CD4-positive, alpha-beta T cell treated with Interleukin-17A for 1 hour (primary cell): ENCODE measurements at places on chromosomes 7 and 10.

- DNase-seq = no peak
Measured at GRCh38 chr7:133934262-133934976, 192.7 kb upstream of the LRGUK start.

DNA sequence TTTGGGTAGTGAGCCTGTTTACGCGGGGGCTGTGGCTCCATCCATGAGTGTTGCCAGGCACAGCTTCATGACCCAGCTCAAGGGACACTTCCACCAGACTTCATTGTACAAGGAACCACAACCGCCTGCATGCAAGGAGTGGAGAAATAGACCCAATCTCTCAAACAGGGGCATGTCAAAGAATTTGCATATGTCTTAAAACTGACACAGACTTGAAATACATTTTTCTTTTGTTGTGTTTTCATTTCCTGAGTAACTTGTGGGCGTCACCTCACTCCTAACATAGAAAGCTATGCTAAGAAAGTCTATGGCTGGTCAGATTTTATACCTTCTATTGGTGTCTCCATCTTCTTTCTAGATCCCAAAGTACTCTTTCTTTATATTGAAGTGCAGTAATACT lies 266.2 kb upstream of the RNF32 start:
- DNase-seq = no peak

DNA sequence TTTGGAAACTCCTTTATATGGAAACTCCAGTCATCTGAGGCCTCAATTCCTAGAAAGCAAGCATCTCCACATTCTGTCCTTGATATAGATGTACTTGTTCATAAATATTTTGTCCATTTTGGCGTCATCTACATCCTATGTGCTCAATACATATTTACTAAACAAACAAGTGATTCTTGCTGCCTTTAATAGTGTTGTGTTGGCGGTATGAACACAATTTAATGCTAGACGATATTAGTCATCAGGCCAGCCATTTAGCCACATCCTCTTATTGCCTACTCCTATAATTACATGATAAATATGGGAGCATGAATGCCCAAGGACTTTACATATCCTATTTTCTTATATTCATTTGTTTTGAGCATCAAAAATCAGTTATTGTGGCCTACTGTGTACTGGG lies 18.5 kb upstream of the IFRD1 start:
- DNase-seq = no peak

GRCh38 chr7:65809982-65810288 lies 62.9 kb upstream of the VKORC1L1 start:
- no peak for DNase-seq

GRCh38 chr7:83305027-83305426 lies 142.3 kb upstream of the PCLO start:
- DNase-seq = no peak

GRCh38 chr7:112692333-112692732 lies 97.9 kb downstream of the TMEM168 start:
- no peak for DNase-seq

DNA sequence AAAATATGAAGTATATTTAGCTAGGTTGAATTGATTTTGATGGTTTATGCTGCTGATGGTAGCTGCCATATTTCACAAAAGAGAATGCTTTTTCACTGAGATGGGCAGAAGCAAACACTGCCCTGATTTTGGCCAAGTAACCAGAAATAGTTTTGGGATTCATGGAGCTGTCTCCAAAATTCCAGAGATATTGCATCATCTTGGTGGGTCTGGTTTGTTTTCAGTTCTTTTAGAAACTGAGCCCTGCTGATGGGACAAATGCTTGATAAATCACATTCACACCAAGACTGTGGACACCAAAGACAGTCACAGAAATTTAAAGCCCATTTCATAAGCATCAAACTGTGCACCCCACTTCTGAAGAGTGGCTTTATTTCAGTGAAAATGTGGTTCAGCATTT lies 140.5 kb downstream of the BICC1 start:
- DNase-seq = no peak

GRCh38 chr7:115574681-115575291 lies 455.8 kb downstream of the TFEC start:
- DNase-seq = no peak

DNA sequence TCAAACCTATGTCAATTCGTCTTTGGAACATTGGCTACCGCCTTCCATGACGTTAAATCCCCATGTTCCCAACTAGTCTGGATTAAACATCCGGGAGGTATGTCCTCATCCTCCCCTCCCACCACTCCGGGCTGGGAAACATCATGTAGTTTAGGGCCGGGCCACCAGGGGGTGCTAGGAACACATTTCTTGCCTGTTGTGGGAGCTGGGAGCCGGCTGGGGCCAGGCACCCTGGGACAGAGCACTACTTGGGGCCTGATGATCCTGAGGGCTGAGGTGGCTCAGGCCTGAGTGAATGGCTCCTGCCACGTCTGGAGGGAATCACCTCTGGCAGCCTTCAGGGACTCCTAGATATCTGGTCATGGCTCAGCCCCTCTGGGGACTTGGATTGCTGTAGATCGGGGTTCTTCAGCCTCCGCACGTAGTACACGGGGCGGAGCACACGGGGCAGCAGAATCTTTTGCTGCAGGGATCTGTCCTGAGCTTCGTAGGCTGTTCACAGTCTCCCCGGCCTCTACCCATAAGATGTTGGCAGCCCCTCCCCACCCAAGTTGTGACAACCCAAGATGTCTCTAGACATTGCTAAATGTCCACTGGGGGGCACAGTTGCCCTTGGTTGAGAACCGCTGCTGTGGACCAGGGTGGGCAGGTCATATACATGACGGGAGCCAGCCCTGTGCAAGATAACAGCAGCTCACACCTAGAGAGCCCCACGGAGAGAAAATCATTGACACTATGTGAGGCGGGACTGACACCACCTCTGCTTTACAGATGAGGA lies 141.2 kb upstream of the ZNF716 start:
- DNase-seq = no peak

GRCh38 chr7:124124201-124124600 lies 91.3 kb upstream of the TMEM229A start:
- DNase-seq = no peak

GRCh38 chr7:104130726-104131125 lies 77.1 kb downstream of the ORC5 start:
- no peak for DNase-seq

DNA sequence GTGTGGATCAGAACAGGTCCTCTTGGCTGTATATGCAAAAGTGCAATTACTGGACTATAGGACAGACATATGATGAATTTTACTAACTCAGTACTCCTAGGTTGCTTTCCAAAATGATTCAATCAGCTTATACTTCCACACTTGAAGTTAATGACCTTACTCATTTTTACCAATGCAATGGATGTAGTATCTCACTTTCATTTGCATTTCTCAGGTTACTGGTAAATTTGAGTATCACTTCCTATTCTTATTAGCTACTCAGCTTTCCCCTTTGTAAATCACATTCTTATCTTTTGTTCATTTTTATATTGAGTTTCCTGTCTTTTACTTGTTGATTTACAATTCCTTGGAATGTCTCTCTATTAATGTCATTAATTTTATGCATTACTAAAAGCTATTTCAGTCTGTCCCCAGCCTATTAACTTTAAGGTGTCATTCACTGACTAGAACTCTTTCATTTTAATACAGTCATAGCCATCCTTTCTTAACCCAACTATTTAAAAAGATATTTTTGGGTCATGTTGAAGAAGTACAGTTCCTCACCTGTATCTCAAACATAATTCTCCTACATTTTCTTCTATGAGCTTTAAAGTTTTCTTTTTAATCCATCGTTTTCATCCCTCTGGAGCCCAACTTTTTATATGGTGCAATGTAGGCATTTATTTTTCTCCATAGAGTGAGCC lies 88.6 kb downstream of the VIM start:
- DNase-seq = no peak

- DNase-seq = no peak
Measured at GRCh38 chr7:39413636-39414223, 152.5 kb upstream of the YAE1 start.

- DNase-seq = peak; percentile 48
Measured at GRCh38 chr10:60114765-60115586, 208.6 kb upstream of the CCDC6 start.

GRCh38 chr7:127935847-127936376 lies 95.3 kb downstream of the LRRC4 start:
- DNase-seq = no peak

DNA sequence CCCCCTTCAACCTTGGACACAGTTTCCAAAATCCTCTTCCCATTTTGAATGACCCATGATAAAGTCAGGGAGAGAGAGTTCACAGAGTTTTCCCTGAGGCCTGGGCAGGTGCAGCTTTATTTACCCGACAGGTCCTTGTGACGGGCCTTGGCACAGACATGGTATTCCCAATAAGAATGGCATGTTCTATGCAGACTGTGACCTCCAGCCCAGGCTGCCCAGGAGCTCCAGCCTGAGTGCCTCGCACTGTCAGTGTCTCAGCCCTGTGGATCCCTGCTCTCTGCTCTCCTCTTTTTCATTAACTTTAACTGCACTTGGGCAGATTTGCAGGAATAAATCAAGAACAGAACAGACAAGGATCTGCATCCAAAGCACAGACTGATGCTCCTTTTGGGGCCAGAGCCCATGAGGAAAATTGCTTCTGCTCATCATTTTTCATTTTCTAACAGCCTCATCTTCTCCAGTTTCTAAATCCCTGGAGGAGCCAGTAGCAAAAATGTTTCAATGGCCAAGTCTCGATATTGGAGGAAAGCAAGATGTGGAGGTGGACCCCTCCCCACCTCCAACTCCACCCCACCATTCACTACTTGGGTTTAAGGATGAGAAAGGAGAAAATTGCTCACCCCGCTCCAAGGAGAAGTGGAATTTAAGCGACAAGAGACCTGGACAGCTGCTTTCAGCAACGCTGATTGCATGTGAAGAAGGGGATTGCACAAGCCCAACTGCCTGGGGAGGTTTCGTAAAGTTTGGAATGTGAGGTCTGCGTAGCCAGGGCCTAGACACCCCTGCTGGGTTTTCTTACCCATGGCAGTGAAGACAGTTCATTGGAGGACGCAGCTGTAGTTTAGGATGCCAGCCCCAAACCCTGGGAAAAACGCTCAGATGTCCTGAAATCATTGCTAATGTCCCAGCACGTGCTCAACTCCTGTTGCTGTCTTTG lies 225.9 kb downstream of the WDR11 start:
- no peak for DNase-seq

GRCh38 chr7:130270947-130271800 lies 4.5 kb downstream of the CPA2 start:
- DNase-seq = no peak

- DNase-seq = no peak
Measured at GRCh38 chr10:124736491-124737136, 7.6 kb downstream of the FAM53B start.

GRCh38 chr7:151735851-151736402 lies 141.0 kb downstream of the PRKAG2 start:
- DNase-seq = no peak

DNA sequence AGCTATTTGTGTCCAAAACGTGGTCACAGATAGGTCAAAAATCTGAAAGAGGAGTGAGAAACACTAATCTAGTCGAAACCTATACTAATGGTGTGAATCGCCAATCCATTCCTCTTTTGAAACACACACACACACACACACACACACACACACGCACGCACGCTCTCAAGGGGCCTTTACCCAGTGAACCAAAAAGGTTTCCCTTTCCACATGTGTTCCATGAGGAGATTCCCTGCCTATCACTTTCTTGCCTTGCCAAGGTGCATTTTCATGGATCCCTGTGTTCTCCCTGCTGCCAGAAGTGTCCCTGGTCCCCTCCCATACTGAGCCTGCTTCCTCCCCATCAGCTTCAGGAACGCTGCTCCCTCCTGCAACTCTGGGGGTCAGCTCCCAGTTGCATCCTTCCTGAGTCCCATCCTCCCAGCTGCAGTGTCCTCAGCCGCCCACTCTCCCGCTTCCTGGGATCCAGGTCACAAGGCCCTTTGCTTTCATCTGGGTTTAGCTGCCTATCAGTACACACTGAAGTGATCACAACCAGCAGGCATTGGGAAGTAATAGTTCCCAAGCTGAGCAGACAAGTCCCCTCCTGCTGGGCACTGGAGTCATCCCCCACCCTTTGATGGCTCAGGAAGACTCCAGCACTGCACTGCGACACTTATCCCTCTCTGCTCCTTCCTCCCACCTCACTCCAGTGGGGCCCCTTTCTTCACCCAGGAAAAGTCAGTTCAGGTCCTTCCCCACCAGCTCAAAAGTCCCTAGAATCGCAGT lies 49.2 kb upstream of the KCNMA1 start:
- DNase-seq = no peak

GRCh38 chr7:106813705-106814305 lies 51.3 kb upstream of the PIK3CG start:
- DNase-seq = no peak

DNA sequence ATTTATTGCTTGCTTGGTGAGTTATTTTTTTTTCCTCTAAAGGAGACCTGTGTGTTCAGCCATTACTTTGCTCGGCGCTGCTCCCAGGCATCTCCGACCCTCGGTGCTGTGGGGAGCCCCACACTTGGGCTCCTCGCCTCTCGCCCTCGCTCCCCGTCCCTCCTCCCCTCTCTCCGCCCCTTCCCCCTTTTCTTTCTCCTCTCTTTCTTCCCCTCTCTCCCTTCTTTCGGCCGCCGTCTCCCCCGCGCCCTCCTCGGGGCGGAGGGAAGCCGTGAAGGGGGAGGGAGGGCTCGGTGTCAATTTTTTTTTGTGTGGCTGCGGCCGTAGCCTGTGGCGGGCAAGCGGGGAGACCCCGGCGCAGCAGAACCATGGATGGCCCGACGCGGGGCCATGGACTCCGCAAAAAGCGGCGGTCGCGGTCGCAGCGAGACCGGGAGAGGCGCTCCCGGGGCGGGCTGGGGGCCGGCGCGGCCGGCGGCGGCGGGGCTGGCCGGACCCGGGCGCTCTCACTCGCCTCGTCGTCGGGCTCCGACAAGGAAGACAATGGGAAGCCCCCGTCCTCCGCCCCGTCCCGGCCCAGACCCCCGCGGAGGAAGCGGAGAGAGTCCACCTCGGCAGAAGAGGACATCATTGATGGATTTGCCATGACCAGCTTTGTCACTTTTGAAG lies 1.1 kb downstream of the AUTS2 start:
- DNase-seq = no peak

DNA sequence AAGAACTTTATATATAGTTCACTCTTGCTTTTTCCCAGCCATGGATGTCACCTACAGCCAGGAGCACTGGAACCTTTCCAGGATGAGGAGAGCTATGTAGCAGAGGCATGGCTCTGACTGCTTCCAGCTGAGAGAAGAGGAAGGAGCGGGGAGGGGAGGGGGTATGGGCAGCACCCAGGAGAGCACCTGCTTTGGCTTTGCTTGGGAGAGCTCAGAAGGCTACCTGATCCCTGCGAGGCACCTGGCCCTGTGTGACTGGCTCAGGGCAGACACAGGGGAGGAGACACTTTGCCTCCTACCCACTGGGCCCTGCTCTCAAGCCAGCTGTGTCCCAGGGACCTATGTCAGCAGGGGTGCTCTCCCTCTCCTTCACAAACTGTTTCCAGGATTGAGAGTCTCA lies 67.1 kb downstream of the HK1 start:
- DNase-seq = no peak

- no peak for DNase-seq
Measured at GRCh38 chr10:53601260-53601875, 828.8 kb upstream of the MBL2 start.

DNA sequence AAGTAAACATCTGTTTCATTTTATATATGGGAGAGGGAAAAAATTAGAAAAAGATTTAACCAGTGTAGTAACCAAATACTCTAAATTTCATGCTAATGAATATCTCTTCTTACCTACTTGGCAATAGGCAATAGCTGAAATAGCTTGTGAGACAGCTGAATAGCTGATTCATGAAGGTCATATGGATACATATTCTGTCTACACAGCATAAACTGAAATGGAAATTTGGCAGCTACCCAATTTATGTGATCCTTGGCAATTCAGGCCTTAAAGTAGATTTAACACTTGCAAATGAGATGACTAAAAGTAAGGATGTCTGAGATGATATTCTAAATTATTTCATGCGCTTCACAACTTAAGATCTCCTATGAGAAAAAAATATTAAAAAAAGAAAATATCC lies 261.2 kb upstream of the SEMA3A start:
- DNase-seq = no peak
